Endodermal cell (in vitro differentiated cells): ENCODE measurements at places on chromosomes 2 and 18.

GRCh38 chr2:182672466-182673165 lies 43.4 kb upstream of the DNAJC10 start:
- H3K36me3 ChIP-seq: no peaks in the 10 kb centered on the region
- peaks cover 4% of the 10 kb centered on the region for H3K4me1 ChIP-seq
- no peak overlapping the region for H3K4me3 ChIP-seq
- no peak for DNase-seq
- no peak overlapping the region for H3K27ac ChIP-seq

GRCh38 chr2:105820691-105821090 lies 76.0 kb downstream of the NCK2 start:
- no peak for DNase-seq
- no peak overlapping the region for H3K27ac ChIP-seq
- peaks cover 3% of the 10 kb centered on the region for H3K4me1 ChIP-seq
- H3K27me3 ChIP-seq: peaks cover 24% of the 10 kb centered on the region
- H3K4me3 ChIP-seq: no peak overlapping the region

GRCh38 chr2:128727914-128728313 lies 409.2 kb upstream of the HS6ST1 start:
- no peaks in the 10 kb centered on the region for H3K36me3 ChIP-seq
- H3K4me3 ChIP-seq: no peak overlapping the region
- H3K27me3 ChIP-seq: no peaks in the 10 kb centered on the region

- H3K4me3 ChIP-seq: no peak overlapping the region
- peaks cover 10% of the 10 kb centered on the region for H3K4me1 ChIP-seq
- DNase-seq: no peak
- no peak overlapping the region for H3K27ac ChIP-seq
- H3K36me3 ChIP-seq: no peaks in the 10 kb centered on the region
Measured at GRCh38 chr2:96934831-96935540, 51.4 kb downstream of the FAM178B start.

GRCh38 chr2:237261327-237261726 lies 152.6 kb downstream of the COL6A3 start:
- H3K36me3 ChIP-seq: no peaks in the 10 kb centered on the region
- DNase-seq: no peak
- H3K4me3 ChIP-seq: no peak overlapping the region
- H3K27me3 ChIP-seq: no peaks in the 10 kb centered on the region
- H3K4me1 ChIP-seq: peaks cover 4% of the 10 kb centered on the region

DNA sequence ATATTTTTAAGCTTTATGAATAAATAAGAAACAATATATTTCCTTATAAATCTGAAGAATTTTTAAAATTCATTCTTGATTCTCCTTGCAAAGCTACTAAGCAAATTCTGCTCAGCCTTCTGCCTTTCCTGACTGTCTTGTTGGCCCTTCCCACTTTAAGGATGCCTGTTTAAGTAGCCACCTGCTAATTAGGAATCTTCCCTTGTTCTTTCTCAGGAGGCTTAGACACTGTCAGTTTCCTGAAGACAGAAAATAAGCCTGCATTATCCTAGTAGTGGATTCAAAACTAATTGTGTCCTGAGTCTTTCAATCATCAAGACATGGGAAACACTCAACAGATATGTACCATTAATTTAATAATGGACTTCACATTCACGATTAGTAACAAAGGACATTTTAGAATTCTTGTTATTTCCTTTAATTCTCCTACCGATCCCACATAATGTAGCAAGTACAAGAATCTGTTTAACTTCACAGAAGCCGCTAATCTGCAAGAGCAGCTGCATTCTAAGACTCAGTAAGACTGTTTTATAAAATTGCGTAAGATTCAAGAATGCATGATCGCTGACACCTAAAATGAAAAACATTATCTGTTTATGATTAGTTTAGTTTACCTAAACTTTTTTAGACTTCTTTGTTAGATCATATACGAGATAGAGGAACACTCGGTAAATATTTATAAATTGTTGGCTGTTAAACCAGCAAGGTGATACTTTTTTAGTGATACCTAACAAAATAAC lies 445.4 kb upstream of the DSEL start:
- H3K36me3 ChIP-seq: no peaks in the 10 kb centered on the region
- H3K27ac ChIP-seq: no peak overlapping the region
- no peak for DNase-seq
- H3K4me3 ChIP-seq: no peak overlapping the region
- H3K27me3 ChIP-seq: no peaks in the 10 kb centered on the region

DNA sequence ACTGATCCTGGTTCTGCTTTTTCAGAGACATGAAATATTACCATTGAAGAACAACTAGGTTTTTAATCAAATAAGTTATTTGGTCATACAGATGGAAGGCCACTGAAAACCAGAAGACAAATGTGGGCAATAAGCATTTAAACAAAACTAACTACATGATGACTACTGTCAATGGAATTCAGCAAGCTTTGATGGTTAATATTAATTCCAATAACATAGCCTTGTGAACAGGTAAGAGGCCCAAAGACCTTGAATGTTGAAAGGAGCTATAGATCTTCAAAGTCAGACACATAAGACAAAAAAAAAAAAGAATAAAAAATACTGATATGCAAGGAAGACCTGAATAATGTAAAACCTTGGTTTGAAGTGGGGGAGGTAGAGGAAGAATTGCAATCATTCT lies 1955.6 kb upstream of the CELF4 start:
- H3K27me3 ChIP-seq: no peaks in the 10 kb centered on the region
- no peaks in the 10 kb centered on the region for H3K36me3 ChIP-seq
- H3K4me3 ChIP-seq: no peak overlapping the region
- H3K27ac ChIP-seq: no peak overlapping the region
- DNase-seq: no peak

DNA sequence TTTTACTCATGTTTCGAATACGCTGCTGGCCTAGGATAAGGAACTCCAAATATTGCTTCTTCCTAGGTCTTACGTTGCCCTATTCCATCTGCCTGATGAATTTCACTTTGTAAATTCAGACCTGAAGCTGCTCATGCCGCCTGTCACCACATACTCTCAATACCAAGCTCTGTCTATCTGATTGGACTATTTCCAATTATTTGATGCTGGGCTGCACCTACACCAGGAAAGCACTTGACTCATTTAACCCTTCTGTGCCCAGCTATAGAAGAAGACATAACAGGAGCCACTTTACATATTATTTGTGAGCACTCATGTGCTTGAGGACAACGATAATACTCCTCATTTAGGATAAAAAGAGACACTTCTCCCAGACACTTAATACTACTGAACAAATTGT lies 1293.9 kb upstream of the LRRTM1 start:
- no peaks in the 10 kb centered on the region for H3K36me3 ChIP-seq
- no peaks in the 10 kb centered on the region for H3K27me3 ChIP-seq
- no peaks in the 10 kb centered on the region for H3K4me1 ChIP-seq
- H3K27ac ChIP-seq: no peak overlapping the region
